ENCODE measurements at places on chromosomes 1 and 21.

DNA sequence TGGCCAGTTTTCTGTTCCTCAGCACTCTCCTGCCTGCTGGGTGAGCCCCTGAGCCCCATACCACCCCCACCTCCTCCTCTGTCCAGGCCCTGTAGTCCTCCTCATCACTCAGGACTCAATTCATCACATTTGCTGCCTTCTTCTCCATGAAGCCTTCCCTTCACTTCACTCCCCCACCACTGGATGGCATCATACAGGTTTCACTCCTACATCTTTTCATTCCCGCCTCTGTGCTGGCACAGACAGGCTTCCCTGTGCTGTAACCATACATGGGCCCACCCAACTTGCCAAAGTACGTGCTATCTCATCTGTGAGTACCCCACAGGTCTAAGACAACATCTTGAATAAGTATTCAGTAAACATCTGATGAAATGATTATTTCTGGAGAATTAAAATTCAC is 56.9 kb downstream of the SLC45A1 start:
- peak; percentile 42 for DNase-seq

DNA sequence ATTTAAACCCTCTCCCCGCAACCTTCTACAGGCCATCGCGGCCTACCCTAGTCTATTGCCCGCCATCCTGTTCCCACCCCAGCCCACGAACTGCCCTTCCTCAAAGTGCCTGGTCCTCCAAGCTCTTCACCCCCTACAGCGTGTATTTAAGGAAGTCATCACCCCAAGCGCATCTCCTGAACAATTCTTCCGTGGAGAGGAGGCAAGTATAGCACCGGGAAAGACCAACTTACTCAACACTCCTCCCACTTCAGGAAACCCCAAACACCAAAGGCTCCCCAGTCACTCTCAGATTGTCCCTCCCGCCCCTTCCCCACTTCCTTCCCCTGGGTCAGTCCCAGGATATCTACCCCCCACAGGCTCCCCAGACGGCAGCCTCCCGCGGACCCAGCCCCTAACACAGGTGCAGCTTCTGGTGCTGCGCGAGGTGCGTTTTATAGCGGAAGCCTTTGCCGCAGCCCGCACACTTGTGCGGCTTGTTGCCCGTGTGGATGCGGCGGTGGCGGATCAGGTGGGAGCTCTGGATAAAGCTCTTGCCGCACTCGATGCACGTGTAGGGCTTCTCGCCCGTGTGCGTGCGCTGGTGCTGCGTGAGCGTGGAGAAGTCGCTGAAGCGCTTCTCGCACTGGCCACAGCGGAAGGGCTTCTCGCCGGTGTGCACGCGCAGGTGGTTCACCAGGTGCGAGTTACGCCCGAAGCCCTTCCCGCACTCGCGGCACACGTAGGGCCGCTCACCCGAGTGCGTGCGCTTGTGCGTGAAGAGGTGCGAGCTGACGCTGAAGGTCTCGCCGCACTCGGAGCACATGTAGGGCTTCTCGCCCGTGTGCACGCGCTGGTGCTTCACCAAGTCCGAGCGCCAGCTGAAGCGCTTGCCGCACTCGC is 25.5 kb downstream of the ZNF697 start:
- no peak for DNase-seq

DNA sequence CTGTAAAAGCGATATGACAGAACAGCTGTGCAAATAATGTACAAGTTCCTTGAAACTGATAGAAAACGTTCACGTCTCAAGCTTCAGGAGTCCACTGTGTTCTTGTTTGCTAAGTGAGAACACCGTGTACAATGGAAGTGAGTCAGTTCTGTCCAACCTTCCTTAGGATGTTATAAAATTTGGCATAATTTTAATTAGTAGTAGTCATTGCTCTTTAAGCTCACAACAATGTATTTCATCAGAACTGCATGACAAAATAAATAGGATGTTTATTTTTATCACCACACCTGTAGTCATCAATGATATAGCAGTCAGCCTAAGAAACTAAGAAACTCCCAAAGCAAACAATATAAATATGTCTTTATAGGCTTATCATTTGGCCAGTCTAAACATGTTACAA is 53.0 kb downstream of the RGS2 start:
- no peak for DNase-seq

DNA sequence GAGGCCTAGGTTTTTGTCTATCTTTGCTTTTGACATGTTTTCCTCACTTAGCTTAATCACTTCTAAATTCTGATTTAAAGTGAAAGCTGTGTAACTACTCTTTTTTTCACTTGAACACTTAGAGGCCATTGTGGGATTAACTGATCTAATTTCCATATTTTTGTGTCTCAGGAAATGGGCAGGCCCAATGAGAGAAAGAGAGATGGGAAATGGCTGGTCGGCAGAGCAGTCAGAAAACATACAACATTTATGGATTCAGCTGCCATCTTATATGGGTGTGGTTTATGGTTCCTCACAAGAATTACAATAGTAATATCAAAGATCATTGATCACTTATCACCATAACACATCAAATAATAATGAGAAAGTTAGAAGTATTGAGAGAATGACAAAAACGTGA is 320.8 kb downstream of the PTPRC start:
- no peak for DNase-seq

DNA sequence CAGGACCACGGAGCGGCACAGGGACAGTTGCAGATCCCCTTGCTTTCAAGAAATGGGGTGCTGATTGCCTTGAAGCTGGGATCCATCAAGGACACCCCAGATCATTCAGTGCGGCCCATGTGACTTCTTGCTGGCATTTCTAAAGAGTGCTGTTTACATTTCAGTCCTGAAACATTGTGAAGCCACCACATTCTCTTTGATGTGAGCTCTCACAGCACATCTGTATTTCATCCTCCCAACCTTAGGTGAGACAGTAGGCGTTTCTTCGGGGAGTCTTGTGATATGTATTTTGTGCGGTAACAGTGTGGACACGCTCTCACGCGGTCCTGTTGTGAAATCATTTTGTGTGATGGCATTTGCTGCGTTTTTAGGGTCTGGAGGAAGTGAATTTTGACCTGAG is 57.2 kb downstream of the CACHD1 start:
- no peak for DNase-seq

GRCh38 chr1:193070386-193070753 is 11.0 kb downstream of the RO60 start:
- no peak for DNase-seq

GRCh38 chr21:33364830-33365229 is 38.4 kb upstream of the IFNGR2 start:
- no peak for DNase-seq

GRCh38 chr1:244672946-244673682 is 20.2 kb downstream of the DESI2 start:
- peak; percentile 73 for DNase-seq

GRCh38 chr1:88612773-88613172 is 71.3 kb upstream of the PKN2 start:
- DNase-seq: no peak

DNA sequence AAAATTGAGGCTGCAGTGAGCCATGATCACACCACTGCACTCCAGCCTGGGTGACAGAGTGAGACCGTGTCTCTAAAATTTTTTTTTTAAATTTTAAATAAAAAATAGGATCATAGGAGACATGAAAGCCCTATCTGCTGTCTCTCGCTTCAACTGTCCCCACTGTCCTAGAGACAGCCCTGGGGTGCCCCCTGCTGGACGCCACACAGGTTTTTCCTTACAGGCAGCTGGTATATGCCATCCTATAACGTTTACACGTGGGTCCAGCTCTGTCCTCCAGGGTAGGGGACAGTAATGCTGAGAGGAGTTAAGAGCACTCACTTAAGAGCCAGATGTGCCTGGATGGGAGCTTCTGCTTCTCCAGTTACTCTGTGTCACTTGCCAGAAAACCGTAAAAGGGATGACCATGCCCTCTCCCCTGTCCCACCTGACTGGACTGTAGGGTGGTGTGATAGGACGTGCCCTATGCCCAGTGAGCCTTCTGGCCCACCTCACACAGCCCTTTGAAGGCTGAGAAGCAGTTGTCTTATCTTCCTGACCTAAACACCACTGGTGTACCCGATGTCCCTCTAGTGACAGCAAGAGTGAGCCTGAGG is 8.5 kb downstream of the FBXO2 start:
- DNase-seq: peak; percentile 58

DNA sequence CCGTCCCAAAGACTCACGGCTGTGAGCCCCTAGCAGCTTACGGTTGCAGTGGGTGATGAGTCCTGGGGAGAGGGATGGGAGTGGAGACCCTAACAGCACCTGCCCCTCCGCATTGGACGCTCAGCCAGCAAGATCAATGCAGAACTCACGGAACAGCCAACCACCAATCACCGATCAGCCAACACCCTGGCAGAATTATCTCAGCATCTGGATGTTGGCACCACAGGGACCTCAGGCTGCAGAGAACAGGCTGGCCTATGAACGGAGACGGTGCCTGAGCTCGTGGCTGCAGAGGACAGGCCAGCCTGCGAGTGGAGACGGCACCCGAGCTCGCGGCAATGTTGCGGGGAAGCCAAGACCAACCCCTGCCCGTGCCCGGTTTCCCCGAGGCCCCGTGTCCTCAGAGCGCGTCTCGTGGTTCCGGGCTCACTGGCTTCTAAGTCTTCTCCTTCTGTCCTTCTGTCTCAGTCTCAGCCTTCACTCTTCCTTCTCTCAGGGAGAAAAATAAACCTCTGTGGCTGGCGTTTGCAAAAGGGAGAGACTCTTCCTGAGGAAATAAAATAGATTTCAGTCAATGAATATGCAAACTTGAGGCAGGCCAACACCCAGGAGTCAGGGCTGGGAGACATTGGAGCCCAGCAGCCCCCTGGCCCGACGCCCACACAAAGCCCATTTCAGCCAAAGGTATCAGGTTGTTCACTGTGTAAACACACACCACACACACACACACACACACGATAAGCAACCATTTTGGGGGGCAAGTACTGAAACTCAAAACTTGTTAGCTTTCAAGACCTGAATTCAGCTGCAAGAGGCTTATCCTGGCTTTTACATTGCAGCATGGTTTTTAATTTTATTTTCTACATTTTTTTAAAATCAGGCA is 67.8 kb downstream of the SIK1 start:
- DNase-seq: no peak

GRCh38 chr1:64361974-64362373 is 108.0 kb upstream of the CACHD1 start:
- no peak for DNase-seq

DNA sequence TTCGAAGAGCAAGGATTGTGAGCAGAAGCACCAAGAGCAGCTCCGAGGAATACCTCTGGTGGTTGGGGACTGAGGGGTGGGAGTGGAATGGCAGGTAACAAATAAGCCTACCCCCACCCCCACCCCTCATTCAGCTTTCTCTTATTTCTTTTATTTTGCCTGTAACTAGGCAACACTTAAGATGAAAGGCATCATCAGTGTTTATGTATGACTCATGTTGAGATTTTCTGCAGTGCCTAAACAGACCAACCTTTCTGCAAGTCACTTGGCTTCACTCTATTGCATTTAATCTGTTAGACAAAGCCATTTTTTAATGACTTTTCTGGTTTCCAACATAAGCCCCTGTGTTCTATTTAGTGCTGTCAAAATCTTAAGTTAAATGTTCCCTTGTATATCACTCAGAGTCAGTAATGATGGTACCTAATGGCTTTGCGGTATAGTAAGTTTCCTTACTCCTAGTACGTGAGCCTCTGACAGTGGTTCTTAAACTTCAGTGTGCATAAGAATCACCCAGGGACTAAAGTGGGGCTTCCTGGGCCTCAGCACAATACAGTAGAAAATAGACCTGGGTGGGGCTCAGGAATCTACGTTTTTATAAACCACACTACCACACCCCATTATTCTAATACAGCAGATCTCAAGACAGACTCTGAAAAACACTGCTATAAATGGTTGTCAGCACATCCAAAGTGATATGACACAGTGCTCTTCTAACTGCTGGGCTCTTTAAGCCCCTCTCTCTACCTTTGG is 19.9 kb downstream of the CASQ2 start:
- peak; percentile 22 for DNase-seq

DNA sequence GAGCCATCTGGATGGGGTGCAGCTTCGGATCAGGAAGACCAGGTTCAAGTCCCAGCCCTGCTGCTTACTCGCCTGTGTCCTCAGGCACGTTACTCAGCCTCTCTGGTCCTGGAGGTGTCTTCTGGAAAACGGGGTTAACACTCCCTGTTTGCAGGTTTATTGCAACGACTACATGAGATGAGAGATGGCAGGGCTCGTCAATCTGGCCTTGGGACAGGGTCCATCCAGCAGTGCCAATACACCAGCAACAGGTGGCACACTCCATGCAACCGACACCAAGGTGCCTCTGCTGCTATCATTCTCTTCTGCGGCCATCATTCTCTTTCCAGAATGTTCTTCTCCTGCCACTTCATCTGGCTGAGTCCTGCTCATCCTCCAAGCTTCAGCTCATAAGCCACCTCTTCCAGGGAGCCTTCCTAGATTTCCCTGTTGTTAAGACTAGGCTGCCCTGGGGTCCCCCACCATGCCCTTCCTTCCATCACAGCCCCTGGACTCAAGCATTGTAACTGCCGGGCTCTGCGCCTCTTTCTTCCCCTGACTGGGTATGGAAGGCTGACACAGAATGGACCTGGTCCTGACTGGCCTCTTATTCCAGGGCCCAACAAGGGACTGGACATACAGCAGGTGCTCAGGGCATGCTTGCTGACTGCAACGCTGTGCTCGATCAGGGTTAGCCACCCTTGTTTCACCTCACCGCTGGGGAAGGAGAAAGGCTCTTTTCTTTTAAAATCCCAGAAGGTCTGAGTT is 87.4 kb downstream of the DMRTB1 start:
- DNase-seq: no peak

GRCh38 chr1:53120659-53121058 is 21.8 kb downstream of the SLC1A7 start:
- no peak for DNase-seq

GRCh38 chr1:8841395-8841794 is 24.0 kb upstream of the RERE start:
- no peak for DNase-seq

- no peak for DNase-seq
These were observed 16.0 kb upstream of the EPHA8 start for GRCh38 chr1:22547186-22547817.

DNA sequence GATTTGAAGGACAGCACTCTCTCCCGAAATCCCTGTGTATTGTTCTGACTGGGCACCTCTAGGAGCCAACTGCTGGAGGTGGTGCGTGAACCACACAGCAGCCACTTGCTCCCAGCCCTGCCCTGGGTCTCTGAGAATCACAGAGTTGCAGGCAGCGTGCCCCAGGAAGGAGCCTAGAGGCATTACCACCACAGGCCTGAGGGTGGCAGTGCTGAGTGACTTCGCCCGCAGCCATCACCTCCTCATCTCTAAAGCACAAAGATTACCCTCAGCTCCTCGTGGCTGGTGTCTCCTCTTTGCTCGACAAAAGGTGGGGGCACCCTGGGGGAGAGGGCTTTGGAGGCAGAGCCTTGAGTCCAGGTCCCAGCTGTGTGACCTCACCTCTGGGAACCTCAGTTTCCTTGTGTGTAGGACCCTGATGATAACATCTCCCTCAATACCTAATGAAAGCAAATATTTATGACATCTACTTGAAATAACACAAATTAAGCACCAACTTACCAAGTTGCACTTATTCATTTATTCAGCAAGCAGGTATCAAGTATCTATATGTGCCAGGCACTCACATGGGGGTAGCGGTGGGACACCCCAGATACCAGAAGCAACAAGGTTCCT is 86.3 kb downstream of the VWA5B1 start:
- DNase-seq: peak; percentile 17

GRCh38 chr1:167935216-167936067 is 1.0 kb upstream of the DCAF6 start:
- peak; percentile 21 for DNase-seq

GRCh38 chr1:80054129-80054528 is 1047.6 kb upstream of the ADGRL4 start:
- peak; percentile 32 for DNase-seq

All from fibroblast of gingiva (primary cell).